ENCODE measurements at places on chromosomes 3 and 15.
A peak's percentile ranks its signal among the peaks of the same experiment; 100 is the strongest.

- DNase-seq = no peak
These were observed 127.3 kb downstream of the NR2F2 start for GRCh38 chr15:96457841-96458240.

GRCh38 chr3:195450731-195451229 is 8.0 kb upstream of the ACAP2 start:
- no peak for DNase-seq

DNA sequence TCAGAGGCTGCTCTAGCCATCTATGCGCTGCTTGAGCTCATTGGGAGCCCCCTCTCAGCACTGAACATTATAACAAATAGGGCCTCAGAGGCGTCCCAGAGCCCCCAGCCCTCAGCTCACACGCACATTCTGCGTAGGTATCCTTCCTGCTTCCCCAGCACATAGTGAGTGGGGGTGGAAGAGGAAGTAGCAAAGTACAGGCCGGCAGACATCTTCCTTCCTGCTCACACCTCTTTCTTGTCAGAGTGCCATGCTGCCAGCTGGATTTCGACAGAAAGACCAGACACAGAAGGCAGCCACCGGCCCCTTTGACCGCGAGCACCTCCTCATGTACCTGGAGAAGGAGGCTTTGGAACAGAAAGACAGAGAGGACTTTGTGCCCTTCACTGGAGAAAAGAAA is 16.6 kb downstream of the TMOD2 start:
- DNase-seq = no peak

- no peak for DNase-seq
These were observed 12.3 kb upstream of the MUC4 start for GRCh38 chr3:195823999-195824398.

DNA sequence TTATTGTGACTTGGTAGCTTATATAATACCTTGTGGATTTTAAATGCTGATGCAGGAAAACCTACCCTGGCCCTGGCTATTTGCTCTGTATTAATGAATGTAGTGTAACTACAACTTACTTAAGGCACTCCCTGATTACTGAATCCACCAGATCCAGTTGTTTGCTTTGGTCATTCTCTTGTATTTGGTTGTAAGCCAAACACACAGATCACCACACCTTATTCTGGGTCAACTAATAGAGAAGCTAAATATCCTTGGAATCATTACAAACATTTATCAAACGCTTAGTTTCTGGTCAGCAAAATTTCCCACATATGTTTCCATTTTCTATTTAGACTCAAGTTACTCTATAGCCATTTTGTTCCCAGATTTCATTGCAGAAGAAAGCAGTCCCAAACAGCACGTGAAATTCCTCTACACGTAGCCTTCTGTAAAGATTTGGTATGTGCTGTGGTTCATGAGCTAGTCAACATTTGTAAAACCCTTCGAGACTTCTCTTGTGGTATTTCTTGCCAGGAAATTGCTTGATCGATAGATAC is 322.6 kb downstream of the MEX3B start:
- no peak for DNase-seq

- DNase-seq = no peak
These were observed 36.2 kb upstream of the SLC6A6 start for GRCh38 chr3:14366248-14366647.

- no peak for DNase-seq
These were observed 361.9 kb upstream of the TRIM42 start for GRCh38 chr3:140315955-140316354.

GRCh38 chr15:71945012-71945411 is 134.7 kb downstream of the NR2E3 start:
- DNase-seq = no peak

- no peak for DNase-seq
These were observed 369.8 kb downstream of the TBC1D5 start for GRCh38 chr3:17372362-17373210.

DNA sequence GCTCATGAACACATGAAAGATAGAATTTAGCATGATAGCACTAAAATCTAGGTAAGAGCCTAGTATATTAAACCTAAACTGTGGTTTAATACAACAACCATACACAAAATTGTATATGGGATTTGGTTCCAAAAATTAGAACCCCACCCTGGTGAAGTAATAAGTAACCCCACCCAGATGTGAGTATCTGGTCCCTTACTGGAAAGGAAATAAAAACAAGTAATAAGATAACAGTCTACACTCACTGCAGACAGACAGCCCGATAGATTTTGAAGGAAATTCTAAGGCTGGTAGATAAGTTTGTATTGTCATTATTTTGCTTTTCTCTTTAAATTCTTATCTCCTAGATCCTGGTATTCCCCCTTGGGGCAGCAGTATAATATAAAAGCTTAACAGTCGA is 184.9 kb downstream of the ZBTB20 start:
- DNase-seq = no peak

DNA sequence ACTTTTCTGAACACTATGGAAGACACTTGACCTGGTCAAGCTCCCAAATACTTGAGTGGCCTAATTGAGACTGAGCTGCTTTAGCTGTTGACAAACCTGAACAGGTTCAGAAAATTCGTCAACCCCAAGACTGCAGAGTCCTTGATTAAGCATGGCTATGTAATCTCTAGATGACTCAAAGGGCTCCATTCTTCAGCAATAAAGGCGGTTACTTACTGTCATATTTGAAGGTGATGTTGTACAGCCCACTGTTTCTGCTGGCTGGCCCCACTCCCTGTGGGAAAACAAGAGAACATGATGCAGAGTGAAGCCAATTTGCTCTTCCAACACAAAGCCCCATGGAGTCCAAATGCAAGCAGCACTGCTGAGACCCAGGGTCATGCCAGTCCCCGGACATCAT is 45.1 kb downstream of the IL17RD start:
- no peak for DNase-seq

DNA sequence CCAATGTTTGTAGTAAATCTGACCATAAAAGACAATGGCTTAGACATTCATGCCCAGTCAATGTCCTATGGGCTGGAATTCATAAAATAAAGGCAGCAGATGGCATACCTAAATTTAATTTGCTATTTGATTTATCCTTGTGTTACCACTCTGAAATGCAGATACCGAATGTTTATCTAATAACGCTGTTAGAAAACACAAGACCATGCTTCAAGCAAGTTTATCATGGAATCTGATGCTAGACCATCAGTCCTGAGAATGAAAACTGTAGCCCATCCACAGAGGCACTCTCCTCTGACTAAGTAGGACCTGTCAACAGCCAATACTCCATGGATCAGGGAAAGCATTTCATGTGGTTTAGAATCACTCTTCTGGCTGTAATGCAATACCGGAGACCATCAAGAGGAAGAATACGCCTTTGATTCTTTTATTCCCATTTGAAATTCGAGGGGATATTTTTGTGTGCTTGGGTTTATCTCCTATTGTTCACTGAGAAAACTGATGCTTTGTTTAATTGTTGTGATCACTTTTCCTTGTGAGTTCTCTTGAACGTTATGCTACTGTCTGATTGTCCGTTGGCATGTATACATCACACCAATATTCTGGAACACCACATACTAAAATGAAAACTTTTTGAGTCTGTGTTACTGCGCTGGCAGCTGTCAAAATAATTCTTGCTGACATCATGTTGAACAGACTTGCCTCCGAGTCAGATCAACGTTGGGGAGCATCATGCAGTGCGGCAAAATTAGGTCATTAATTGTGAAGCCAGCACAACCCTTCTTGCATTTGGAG is 12.1 kb upstream of the CPB1 start:
- no peak for DNase-seq

- no peak for DNase-seq
These were observed 171.6 kb upstream of the PDZRN3 start for GRCh38 chr3:73796382-73796781.

DNA sequence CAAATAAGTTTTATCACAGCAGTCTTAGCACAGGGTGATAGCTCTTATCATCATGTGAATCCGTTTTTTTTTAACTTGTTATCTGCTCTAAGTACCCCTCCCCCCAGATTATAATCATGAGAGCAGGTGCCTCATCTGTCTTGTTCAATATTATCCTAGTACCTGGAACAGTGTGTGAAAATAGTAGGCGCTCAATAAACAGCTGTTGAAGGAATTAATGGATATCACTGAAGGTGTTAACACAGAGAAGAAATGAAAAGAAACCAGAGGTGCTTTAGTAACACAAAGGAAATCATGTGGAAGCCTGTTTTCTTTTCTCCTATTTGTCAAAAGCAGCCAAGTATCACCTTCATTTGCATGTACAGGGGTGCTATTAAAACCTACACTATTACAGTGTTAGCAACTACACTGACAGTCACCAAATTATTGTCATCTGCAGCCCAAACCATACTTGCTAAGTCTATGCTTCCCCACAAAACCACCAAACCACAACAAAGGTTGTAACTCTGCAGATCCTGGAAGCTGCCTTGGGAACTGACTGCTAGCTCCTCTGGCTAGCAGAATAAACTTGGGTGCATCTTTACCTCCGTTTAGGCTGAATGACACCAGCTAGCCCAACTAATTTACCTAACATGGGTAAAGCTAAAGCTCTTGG is 2.9 kb downstream of the XPC start:
- peak; percentile 30 for DNase-seq

DNA sequence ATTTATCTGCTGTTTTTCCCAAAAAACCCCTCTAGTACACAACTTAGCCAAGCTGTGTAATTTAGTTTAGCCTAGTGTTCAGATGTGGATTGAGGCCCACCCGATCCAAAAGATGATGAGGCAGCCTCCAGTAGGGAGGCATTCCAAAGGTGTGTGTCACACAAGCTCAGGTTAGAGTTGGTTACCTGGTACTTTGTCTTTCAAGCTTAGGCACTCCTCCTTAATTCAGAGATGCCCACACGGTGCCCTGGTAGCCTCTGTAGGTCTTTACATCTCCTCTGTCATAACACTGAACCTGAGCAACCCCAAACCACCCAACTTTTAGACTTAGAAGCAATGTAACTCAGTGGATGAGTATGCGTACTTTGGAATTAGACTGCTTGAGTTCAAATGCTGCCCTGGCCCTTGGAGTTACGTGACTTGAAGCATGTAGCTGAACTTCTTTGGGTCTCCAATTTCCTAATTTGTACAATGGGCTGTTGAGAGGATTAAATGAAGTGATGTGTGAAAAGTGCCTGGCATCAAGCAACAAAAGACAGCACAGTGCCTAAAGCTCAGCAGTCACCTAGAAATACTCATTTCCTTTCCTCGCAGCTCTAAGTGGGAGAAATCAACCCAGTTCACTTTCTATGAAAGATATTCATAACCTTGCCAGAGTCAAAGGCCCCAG is 284.6 kb upstream of the RARB start:
- no peak for DNase-seq

DNA sequence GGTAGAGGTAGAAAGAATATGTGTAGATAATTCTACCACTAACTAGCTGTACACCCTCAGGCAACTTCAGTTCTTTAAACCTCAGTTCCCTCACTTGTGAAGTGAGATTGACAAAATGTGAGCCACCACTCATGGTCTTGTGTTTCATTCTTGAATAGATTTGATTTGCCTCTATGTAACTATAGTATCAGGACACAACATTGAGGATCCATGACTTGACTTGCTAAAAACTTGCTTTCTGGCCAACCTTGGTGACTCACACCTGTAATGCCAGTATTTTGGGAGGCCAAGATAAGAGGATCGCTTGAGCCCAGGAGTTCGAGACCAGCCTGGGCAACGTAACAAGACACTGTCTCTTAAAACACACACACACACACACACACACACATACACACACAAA is 115.8 kb upstream of the FLNB start:
- no peak for DNase-seq

GRCh38 chr15:69272139-69272538 is 26.6 kb upstream of the PAQR5 start:
- no peak for DNase-seq

- no peak for DNase-seq
These were observed 143.8 kb downstream of the GMNC start for GRCh38 chr3:190718671-190719070.

GRCh38 chr15:70258369-70259027 is 160.8 kb upstream of the TLE3 start:
- DNase-seq = peak; percentile 72

- no peak for DNase-seq
These were observed 101.5 kb downstream of the RBMS3 start for GRCh38 chr3:29382409-29382808.

- peak; percentile 25 for DNase-seq
These were observed 727 bp downstream of the NSMCE3 start for GRCh38 chr15:29268706-29269484.

DNA sequence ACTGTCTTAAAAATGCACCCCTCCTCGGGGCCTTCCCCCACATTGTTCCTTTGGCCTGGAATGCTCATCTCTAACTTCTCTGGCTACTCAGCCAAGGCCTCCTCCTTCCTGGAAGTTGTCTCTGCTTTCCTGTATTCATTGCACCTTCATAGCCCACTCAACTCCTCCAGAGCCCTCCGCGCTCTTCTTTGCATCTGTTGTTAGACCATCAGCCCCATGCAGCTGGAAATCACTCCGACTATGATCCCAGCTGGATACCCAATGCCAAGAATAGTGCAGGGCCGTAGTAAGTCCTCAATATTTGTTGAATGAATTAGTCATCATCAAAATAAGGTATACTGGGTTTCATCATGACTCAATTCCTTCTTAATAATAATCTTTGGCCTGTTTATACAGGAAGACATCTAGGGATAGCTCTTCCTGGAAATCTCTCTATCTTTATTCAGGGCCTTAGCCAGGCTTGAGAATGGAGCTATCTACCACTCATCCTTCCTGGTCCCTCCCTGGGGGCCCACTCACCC is 112.7 kb downstream of the SYNPR start:
- no peak for DNase-seq

- no peak for DNase-seq
These were observed 48.3 kb downstream of the MITF start for GRCh38 chr3:69787436-69788168.

GRCh38 chr3:171165983-171166382 is 139.5 kb upstream of the SLC2A2 start:
- DNase-seq = no peak

DNA sequence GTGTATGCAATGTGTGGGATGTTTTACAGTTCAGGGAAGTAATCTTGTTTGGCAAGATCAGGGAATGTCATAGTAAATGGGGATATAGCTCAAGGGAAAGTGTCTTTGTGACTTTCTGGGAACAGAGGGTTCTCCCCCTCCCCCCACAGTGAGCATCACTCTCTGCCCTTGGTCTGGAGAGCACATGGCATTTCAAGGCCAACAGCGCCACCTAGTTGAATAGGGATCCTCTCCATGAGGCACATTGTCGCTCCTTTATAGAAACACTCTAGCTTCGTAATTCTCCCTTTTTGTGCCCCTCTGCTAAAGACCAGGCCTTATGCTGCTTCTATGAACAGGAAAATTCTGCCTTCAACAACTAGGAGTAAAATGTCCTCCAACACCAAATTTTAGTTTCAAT is 37.1 kb upstream of the ARNT2 start:
- peak; percentile 8 for DNase-seq

DNA sequence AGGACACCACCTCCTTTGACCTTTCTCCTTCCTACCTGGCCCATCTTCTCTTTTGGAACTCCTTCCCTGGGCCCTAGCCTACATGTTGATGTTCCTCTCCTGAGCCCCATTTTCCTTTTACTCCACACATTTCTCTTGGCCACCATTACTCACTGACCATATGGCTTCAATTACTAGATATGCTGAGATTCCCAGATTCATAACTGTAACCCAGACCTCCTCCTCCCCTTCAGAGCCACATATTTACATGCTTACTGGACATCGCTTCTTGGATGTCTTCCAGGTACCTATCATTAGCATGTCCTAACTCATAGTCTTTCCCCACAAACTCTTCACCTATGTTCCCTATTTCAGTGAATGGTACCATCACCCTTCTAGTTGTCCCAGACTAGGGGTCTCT is 24.4 kb upstream of the TRIM59 start:
- no peak for DNase-seq

Measured in stimulated activated CD4-positive, alpha-beta T cell treated with anti-CD3 and anti-CD28 coated beads, Interleukin-2, amount 100 ng/mL, for 48 hours (primary cell).